H54 (cell line): ENCODE measurements at places on chromosomes 1 and 21.

- no peak for DNase-seq
Measured at GRCh38 chr1:96074422-96074821, 647.2 kb upstream of the PTBP2 start.

- DNase-seq = no peak
Measured at GRCh38 chr1:109796484-109797302, 33.0 kb upstream of the EPS8L3 start.

GRCh38 chr1:155392898-155393411, 72.3 kb downstream of the RUSC1 start:
- no peak for DNase-seq

DNA sequence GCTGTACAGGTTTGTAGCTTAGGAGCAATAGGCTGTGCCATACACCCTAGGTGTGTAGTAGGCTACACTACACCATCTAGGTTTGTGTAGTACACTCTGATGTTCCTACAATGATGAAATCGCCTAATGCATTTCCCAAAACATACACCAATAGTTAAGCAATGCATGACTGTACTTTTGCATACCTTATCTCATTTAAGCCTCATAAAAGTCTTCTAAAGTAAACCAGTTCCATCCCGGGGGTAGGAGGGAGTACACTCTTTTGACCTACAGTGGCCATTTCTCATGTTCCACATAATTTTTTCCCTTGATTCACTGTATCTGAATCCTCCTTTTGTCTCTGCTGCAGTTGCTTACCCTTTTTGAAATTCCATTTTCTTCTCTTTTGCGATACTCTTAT, 12.2 kb downstream of the TRMT13 start:
- DNase-seq = no peak

DNA sequence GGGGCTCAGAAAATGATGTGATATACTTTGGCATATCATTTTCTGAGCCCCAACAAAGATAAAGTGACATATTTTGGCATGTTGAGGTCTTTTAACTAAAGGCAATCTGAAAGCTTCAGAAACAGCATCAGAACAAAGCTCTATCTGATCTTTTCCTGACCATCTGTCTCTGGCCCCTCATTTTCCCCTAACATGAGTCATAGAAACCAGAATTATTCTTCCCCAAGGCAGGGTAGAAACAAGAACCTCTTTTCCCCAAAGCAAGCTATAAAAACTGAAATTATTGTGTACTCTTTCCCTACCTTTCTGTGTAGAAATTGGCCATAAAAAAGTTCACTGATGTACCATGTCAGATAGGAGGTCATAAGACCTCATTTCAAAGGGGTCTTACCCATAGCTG, 48.7 kb upstream of the PLA2G4A start:
- no peak for DNase-seq

DNA sequence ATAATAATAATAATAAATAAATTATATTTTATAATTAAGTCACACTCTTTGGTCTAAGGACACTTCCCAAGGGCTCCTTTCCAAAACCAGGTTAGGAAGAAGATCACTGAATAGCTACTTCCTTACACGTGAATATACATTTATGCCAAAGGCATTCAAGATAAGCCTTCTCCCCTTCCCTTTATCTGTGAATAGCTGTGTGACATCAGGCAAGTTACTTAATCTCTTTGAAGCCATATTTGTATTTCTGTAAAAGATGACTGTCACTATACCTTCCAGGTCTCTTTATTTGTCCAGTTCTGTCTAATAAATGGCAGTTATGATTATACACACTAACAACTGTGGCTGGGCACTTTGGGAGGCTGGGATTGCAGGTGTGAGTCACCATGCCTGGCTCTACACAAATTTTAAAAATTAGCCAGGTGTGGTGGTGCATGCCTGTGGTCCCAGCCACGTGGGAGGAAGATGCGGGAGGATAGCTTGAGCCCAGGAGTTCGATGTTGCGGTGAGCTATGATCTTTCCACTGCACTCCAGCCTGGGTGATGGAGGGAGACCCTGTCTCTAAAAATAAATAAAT, 5.5 kb upstream of the RNF11 start:
- no peak for DNase-seq
